ENCODE measurements at places on chromosomes 12 and 14. TPM values are rescaled to one million over a fixed set of nuclear protein-coding genes. Genes with fewer than 3 reads are reported as not detected.

HOXC12 gene
- not detected for total RNA-seq

DBX2 gene
- total RNA-seq: not detected

SLC38A4 gene
- 0.28 TPM for total RNA-seq

GDF3 gene
- total RNA-seq: not detected

SLC17A8 gene
- total RNA-seq: not detected

NDRG2 gene
- total RNA-seq: 0.38 TPM

C14orf93 gene
- total RNA-seq: 7.0 TPM

NPC2 gene
- total RNA-seq: 76.1 TPM

RNF31 gene
- 28.8 TPM for total RNA-seq

KRT80 gene
- 0.38 TPM for total RNA-seq

ANKRD33 gene
- total RNA-seq: under 0.01 TPM

NEUROD4 gene
- not detected for total RNA-seq

All from regular cardiac myocyte (primary cell).